ENCODE measurements at places on chromosomes 4 and X.

DNA sequence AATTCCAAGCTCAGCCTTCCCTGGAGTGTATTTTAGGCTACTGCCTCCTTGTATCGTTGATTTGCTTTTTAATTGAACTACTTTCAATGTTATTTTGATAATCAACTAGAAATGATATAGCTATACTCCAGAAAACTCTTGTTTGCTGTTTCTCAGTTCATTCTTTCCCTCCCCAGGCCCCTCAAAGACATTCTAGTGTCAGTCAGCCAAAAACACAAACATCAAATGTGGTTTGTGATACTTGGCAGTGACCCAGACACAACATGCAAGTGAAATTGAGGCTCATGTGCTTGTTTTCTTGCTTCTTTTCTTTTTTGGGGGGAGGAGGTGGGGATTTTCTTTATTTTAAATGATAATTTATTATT is 7.6 kb downstream of the FAT4 start:
- no peak for DNase-seq

- DNase-seq: no peak
Measured at GRCh38 chr4:41144812-41145211, 69.5 kb downstream of the APBB2 start.

GRCh38 chr4:181647396-181648147 is 595.6 kb upstream of the TENM3 start:
- DNase-seq: peak; percentile 19

GRCh38 chrX:121864561-121864960 is 817.2 kb downstream of the GLUD2 start:
- no peak for DNase-seq

DNA sequence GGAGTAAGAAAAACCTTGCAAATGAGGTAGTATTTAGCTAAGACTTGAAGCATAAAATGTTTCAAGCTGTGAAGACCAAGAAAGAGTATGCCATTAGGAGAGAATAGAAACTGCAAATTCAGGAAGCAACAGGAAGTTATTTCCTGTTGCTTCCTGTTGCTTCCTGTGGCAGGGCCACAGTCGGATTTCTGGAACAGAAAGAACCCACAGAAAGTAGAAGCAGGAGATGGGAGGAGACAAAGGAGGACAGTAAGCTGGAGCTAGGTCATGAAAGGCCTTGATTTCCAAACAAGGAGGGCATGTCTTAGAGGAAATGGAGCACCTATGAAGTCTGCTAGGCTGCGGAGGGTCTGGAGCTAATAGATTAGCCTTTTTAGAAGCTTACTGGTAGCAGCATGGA is 17.2 kb downstream of the ASB11 start:
- DNase-seq: no peak

DNA sequence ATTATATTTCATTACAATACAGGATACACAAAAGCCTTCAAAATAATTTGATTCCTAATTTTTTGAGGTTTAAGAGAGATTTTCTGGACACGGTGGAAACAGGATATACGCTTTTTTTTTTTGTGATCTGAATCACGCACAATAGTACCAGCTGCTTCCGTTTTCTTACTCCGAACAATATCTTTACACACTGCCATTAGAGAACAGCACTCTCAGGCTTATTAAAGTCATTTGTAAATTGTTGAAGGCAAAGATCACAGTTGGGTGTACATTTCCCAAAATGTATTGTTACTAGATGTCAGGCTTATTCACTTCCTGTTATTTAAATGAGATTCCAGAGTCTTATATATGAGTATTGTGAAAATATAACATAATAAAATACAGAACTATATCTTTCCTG is 71.5 kb downstream of the TMEM47 start:
- DNase-seq: no peak

DNA sequence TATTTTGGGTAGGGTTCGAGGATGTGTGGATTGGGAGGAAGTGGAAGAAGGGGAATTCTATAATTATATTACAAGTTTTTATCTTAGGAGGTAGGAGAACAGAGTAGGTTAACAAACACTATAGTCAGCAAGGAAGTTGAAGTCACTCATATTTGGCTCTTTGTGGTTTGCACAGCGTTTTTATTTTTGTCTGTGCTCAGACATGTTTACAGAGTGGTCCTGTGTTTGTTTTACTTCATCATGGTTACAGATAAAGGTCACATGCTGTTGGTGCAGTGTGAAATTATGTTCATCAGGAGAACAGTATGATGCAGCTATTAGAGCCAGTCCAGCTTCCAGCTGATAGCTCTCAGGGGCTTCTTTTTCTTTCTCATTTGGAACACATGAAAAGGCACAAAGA is 299.9 kb upstream of the SFRP2 start:
- DNase-seq: no peak

DNA sequence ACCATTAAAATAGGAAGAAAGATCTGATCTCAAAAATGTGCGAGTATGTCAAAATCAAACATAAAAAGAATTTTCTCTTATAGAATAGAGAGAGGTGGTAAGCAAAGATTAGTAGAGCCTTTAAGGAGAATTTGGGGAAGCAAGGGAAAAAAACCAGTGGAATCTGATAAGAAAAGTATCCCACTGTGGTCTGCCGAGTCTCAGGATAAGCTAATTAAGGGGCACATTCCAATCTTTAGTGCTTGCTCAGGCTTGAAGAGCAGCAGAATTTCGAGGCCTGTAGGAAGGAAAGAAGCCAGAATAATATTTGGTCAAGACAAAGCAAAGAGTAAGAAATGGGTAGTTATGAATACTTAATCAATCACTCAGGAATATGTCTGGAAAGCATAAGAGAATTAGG is 13.0 kb downstream of the STATH start:
- no peak for DNase-seq

DNA sequence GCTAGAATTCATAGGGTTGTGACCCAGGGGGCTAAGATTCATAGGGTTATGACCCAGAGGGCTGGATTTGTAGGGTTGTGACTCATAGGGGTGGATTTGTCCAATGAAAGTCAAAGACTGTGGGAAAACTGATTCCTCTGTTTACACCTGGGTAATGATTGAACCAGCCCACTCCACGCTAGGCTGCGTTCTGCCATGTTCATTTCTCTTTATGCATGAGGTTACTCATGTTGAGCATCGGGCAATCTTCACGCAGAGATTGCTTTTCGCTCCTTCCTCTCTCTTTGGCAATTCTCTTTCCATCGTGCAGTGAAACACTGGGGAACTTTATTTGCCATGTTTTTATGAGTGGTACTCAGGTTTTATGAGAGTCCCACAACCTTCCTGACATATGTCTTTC is 127.8 kb downstream of the CRLF2 start:
- no peak for DNase-seq

- DNase-seq: peak; percentile 89
Measured at GRCh38 chr4:1870328-1870577, 940 bp upstream of the NSD2 start.

DNA sequence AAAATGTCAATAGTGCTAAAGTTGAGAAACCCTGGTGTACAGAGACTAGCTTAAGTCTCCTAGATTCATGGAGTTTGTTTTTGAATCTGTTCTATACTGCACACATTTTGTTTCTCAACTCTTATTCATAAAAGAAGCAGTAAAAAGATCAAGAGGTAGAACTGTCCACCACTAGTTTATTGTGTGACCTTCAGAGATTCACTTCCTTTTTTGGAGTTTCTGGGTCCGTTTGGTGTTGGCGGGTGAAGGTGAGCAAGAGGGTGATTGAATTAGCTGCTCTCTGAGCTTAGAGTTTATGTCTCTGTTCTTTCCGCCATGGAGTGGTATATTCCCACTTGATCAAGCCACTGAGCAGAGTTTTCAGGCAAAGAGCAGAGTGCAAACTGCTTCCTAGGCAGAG is 21.4 kb upstream of the PLAC1 start:
- DNase-seq: no peak

DNA sequence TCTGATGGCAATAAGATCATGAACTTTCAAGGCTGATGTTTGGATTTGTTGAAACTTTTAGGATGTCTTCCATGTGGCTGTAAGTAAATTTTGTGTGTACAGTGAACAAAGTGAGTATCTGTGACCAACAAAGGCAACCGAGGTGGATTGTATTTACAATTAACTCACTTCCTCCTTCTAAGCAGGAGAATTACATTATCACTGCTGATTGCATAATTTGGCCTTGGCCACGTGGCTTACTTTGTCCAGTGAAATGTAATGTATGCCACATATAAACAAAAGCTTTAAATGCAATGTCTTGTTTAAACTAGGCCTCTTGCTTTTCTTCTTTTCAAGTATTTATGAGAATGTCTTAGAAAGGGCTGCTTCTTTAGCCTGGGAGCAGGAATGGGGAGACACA is 66.3 kb upstream of the MAD2L1 start:
- DNase-seq: no peak

DNA sequence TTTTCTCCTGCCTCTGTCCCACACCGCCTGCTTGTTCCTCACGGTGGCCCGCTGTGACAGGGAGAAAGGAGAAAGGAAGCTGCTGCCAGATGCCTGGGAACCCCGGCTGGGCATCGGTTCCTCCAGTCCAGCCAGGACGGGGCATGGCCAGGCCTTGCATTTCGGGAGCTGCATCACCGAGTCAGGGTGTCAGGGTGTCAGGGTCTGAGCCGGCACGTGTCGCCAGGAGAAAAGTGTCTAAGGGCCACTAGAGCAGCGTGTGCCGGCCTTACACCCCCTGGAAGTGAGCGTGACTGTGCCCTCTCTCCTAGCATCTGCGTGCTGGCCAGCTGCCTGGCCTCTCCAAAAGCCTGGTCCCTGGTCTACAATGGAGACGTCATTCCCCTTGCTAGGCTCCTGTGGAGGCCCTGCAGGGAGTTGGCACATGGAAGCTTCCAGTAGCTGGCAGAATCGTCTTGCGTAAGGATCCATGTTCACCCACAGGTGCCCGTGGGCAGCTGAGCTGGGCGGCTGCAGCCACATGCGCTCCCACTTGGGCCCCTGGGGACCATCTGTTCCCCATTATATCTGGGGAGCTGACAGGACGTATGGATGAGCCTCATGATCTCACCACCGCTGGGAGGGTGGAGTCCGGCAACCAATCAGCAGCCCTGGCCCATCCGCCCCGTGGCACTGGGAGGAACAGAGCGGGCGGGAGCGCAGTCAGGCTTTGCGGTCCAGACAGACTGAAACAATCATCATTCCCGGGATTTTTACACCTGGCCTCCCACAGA is 39.9 kb upstream of the HMX1 start:
- no peak for DNase-seq

DNA sequence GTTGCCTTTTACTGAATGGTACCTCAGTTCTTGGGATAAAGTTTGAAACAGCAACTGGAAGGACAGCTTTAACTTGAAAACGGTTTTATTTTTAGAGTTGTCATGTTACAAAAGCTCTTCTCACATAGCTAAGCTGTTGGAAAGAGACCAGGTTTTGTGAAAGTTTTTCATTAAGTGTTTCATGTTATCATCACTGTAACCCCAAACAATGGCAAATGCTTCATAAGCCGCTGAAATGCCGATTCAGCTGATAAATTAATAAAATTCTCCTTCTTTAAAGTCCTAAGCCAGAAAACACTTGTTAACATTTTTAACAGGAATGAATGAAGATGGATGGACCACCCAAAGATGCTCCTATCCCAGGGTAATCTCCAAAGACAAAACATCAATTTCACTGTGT is 76.1 kb upstream of the IRF2 start:
- no peak for DNase-seq

GRCh38 chr4:122360754-122361153 is 18.1 kb upstream of the ADAD1 start:
- no peak for DNase-seq

- DNase-seq: no peak
Measured at GRCh38 chr4:6925357-6925836, 15.8 kb downstream of the TBC1D14 start.

GRCh38 chr4:56575820-56576429 is 70.3 kb downstream of the ARL9 start:
- no peak for DNase-seq

GRCh38 chrX:16484338-16484737 is 165.6 kb upstream of the S100G start:
- no peak for DNase-seq

DNA sequence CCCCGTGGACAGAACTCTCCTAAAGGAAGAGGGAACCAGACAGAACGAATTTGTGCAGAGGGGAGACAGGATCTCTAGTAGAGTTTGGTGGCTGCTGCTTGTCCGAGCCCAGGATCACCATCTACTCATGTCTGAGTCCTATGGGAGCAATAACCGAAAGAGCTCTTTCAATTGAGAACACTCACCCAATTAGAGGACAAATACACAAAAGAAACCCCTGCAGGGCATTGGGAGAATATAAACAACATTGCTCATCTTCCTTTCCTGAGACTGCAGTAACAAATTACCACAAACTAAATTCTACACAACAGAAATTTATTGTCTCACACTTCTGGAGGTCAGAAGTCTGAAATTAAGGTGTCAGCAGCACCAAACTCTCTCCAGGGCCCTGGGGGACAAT is 65.6 kb downstream of the SPINK2 start:
- no peak for DNase-seq

- DNase-seq: no peak
Measured at GRCh38 chr4:86530183-86530582, 63.9 kb upstream of the PTPN13 start.

DNA sequence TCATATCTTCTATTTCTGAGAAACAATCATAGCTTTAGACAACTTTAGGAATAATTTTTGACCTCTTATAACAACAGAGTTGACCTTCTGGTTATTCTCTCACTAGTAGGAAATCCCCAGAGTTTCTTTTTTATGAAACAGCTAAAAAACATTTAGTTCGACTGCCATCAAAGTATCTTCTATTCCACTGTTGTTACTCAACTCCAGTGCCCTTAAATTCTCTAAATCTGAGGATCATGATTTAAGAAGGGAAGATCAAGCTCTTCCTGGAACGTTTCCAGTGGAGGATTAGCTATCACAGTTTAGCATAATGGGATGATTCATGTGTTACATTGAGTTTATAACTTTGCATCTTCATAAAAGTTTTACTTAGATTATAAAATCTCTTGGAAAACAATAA is 134.9 kb upstream of the VEGFC start:
- no peak for DNase-seq

DNA sequence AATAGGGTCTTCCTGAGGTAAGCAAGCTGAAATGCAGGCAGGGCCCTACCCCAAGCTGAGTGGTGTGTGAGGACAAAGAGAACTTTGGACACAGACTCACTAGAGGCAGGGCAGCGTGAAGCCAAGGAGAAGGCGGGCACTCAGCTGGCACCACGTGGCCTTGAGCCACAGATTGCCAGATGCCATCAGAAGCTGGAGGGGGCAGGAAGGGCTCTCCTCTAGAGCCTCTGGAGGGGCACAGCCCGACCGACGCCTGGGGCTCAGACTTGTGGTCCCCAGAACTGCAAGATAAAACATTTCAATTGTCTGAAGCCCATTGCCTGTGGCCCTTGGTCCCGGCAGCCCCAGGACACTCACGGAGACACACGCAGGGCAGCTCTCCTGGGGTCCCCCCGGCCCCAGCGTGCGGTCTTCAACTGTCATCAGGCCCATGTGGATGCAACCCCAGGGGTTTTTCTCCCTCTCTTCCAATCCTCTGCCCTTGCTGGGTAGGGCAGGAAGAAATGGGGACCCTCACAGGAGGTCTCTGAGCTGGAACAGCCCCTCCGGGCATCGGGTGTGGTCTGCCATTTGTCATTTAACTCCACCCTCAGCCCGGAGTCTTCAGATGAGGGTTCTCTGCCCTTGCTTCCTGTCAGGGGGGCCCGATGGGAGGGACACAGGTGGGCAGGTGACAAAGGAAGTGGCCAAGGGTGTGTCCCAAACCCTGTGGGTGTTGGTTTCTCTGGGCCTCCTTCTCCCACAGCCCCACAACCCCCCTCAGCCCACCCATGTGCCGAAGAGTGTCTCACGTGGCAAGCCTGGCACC is 22.2 kb downstream of the HMX1 start:
- DNase-seq: no peak

GRCh38 chrX:132217203-132218073 is 1.8 kb downstream of the RAP2C start:
- peak; percentile 52 for DNase-seq

Data from NCI-H510A treated with DMSO at 0.1 percent for 48 hours (cell line).